Activated T-cell treated with anti-CD3 and anti-CD28 coated beads, Interleukin-2, amount 50 U/mL, for 48 hours (primary cell): ENCODE measurements at places on chromosomes 1 and 21.

DNA sequence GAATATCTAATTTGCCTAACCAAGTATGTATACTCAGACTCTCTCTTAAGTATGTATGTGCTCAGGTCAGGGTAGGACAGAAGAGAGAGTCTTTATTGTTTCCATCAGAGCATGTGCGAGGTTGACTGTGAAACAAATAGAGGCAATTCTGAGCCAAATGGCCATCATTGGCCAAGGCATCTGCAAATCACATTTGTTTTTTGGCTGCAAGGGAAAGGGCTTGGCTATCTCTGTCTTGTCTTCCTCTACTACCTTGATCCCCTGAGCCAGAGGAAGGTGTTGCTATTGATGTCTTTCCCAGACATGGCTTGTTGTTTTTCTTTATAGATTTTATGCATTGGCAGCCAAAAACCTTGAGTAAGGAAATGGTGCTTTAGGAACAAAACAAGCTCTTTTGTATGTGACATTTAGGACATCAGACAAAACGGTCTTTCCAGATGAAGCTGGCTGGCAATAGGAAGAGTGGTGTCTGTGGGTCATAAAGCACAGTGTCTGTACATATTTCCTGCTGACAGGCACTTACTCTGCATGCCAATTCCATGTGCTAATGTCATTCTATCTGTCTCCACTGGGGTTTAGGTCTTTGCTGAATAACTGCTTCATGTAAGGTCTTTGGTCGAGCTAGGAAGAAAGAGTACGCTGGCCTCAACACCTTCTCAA lies 163.3 kb downstream of the BRINP2 start:
- DNase-seq, result no peak

GRCh38 chr1:205792481-205792881 lies 17.2 kb upstream of the RAB29 start:
- DNase-seq, result no peak

- no peak for DNase-seq
Observed at GRCh38 chr1:106925750-106926149, 130.7 kb upstream of the PRMT6 start.

DNA sequence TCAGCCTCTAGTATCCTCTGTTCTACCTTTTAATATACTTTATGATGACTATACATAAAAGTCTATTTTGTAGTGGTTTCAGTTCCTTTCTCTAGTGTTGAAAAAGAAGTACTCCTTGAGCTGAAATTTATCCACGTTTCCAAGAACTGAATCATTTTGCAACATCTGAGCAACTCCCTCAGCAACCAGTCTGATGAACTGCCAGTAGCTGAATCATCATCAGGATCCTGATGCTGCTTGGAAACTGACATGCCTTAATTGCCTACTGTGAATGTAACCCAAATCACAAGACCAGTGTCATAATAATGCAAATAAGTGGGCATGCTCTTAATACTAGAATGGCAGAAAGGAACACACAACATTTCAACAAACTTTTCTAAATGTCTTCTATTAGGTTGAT lies 103.3 kb downstream of the CYYR1 start:
- DNase-seq, result no peak

DNA sequence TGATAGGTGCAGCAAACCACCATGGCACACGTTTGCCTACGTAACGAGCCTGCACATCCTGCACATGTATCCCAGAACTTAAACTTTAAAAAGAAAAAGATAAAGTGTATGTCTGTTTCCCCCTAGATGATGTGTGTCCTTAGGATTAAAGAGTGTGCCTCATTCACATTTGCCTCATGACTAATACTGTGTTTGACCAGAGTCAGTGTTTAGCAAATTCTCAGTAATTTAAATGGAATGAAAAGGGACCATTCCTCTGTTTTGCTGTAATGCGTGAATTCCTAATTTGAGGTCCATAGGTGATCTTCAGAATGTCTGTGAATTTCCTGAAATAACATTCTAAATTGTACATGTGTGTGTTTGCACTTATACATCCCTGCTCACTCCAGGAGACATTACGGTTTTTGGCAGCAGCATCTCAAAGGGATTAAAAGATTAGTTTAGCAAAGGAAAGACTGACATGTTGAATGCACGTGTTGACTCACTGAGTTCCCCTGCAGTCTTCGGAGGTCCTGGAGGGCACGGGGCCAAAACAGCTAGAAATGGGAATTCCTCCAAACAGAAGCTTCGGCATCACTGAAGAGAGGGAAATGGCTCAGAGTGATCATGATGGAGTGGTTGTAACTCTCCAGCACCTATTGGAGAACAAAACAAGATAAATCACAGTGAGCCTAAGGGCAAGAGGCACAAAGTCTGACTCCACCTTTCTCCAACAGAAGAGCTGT lies 19.1 kb upstream of the SLC35F3 start:
- DNase-seq, result no peak

GRCh38 chr21:27813750-27814149 lies 846.9 kb upstream of the ADAMTS5 start:
- no peak for DNase-seq

DNA sequence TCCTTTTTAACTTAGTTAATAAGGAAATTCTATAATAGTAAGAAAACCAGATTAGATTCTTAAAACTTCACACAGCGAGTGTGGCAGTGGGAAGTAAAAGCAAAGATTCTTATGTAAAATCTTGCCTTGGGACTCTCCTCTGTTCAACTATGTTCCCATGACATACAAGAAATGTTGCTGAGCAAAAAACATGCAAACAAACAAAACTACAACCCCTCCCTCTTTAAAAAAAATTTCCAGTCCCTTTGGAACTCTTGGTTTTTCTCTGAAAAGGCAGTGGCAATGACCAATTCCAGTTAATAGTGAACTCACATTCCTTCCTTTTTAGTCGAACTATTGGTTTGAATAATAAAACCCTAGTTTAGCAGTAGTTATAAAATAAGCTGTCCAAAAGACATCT lies 453.1 kb upstream of the ZRANB2 start:
- no peak for DNase-seq

- DNase-seq, result no peak
Observed at GRCh38 chr1:97502360-97502759, 418.5 kb downstream of the DPYD start.

- no peak for DNase-seq
Observed at GRCh38 chr1:179089827-179090482, 8.1 kb downstream of the TOR3A start.

GRCh38 chr1:92481599-92481925 lies 5.2 kb downstream of the GFI1 start:
- DNase-seq, result no peak

DNA sequence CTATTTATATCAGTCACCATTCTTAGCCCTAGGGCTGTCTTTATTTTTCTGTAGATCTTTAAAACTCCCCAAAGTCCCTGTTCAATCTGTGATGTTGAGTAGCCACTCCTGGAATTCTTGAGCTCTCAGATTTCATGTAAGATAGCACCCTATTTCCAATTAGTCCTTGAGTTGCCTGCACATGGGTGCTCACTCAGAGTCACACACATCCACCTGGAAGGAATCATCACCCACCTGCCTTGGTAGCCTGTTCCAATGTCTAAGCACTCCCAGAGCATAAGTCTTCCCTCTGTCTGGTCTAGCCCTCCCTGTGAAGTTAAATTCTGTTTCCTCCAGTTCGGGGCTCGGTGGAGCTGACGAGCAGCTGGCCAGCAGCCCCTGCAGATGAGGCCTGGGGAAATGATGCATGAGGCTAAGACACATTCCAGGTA lies 14.7 kb upstream of the ATF3 start:
- no peak for DNase-seq

DNA sequence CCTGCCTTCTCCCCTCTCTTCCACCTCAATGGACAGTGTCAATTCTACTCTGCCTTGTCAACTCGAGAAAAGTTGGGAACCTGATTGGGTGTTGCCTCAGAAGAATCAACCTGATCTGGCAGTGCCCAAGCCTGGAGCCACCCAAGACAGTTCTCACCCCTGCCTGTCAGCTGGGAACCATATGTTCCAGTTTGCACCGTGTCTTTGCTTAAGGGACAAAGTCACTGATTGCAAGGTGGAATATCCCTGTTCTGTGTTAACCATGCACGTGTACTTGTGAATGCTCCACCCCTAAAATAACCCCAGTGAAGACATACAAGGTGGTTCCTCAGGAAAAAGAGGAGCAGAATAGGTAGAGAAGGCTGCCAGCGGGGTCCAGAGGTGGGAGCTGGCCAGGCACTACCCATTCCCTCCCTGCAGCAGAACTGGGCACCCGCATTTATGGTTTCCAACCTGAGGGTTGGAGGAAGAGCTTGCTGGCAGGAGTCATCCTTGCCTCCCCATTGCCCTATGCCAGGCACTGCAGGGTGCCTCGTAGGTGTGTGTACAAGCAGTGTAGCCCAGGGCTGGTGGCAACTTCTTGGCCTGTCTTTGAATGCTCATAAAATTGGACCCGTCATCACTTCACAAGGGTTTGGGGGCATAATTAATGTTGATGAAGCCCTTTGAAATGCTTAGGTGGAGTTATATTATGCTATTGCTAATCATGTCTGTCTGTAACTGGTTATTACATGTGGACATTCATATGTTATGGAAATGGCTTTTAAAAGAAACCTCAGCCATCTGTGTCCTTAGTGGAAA lies 11.3 kb downstream of the NIPAL3 start:
- no peak for DNase-seq

DNA sequence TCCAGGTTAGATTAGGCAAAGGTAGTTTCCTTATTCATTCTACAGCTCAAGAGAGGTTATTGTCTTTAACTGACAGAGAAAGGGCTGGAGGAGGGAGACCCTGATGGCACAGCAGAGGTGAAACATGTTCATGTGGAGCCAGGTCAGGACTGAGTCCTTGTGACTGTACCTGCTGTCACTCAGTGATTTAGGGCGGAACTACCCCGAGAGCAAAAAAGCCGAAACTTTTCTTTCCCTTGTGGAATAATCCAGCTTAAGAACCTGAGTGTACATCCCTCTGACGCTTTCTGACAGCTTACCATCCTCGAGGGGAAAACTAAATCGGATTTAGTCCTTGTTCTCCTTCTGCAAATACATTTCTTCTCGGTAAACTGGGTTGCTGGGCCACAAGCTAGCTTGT lies 273.2 kb downstream of the BACH1 start:
- DNase-seq, result no peak

GRCh38 chr1:8374812-8375211 lies 56.9 kb downstream of the SLC45A1 start:
- no peak for DNase-seq

DNA sequence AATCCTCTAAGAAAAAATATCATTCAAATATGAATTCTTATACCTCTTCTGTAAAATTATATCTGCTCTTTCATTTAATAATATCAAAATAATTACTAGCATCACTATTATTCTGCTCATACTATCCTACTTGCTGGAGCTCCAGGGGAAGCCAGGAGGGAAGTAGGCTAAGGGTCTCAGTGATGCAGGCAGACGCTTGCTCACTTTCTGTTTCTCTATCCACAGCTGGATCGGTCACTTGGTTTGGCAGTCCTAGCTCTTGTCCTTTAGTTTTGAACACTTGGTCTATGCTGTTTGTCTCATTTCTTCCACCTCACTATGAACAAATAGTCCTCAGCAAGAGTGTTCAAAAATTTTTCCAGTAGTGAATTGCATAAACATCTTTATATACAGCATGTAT lies 11.3 kb downstream of the CCDC190 start:
- no peak for DNase-seq

DNA sequence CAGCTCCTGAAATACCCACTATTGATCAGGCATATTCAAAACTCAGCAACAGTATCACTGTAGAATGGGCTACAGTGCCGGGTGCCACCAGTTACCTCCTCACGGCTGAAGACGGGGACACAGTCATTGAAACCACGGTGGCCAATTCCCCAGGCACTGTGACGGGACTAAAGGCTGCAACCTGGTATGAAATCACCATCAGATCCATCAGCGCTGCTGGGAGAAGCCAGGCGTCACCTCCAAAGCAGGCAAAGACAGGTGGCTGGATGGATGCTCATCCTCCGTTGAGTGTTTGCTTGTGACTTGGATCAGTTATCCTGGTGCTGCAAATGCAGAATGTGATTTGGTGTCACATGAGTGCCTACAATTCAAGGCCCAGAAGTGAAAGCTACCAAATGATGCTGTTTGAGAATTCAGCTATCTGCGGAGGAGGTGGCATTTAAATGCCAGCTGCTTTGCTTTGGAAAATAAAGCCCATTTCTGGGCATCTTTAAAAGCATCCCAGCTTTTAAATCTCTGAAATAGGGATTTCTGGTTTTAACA lies 5.1 kb downstream of the FNDC7 start:
- no peak for DNase-seq
